Right kidney (tissue), 9 donors: ENCODE measurements at places on chromosomes 7 and 10.

GRCh38 chr10:43044448-43044921 is 32.4 kb upstream of the RET start:
- DNase-seq: no peak

GRCh38 chr10:23479798-23480473 is 41.1 kb downstream of the OTUD1 start:
- DNase-seq: no peak

DNA sequence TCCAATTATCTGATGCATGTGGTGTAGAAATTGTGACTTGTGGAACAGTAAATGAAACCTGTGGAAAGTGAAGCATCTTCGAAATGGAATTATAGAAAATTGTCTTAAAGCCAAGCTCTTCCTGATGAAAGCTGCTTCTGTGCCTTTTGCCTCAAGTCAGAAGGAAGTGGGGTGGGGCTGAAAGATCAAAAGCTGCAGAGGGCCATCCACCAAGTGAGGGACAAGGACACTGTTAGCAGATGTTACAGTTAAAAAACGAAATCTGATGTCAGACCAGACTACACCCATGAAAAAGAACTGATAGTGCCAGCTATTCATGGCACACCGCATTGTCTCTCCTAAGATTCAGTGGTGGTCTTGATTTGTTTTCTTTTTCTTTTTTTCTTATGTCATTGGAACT is 23.8 kb upstream of the WASL start:
- DNase-seq: no peak

- no peak for DNase-seq
Observed at GRCh38 chr10:81216949-81217348, 658.0 kb upstream of the NRG3 start.

DNA sequence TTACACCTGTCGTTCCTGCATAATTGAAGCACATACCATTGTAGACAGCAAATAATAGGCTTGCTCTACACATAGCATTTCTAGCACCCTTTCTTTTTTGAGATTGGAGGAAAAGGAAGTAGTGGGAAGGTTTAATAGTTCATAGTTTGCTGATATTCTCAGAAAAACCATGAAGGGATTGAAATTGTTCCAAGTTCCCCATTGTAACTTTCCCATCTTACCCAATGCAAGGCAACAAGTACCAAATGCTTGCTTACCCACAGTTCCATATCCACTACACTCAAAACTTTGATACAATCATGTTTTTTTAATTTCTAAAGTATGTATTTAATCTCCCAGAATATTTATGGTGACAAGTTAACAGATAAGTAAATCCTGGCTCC is 13.8 kb downstream of the CYP3A5 start:
- DNase-seq: no peak

GRCh38 chr10:33190406-33190805 is 144.1 kb downstream of the NRP1 start:
- DNase-seq: no peak

DNA sequence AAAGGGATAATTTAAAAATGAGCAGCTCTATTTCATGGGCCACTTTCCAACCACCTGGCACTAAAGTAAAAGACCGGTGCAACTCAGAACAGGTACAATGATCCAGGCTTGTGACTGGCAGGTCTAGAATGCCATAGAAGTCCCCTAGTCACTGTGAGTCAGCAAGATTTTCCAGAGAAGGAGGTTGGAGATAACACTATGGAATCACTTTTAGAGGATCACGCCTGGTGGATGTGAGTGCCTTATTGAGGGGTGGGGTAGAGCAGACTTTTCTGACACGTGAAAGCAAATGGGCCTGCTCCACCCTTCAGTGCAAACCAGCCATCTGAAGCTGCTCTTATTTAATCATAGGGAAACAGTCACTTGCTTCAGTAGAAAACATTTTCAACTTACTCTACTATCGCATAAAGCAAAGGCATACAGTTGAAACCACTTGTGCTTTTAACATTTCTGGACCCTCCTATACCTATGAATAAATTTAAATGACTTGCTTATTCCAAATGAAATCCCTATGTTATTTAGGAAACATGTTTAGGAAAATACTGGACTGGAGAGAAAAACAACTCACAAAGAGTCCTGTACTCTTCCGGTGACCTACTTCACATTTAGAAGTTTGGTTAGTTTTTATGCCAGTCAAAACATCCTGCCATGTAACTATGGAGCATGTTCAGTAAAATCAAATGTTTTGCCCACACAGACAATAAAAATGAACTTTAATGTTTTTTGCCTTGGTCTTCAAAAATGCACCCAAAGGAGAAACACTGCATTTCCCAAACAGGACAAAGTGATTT is 21.5 kb upstream of the AKR1C1 start:
- DNase-seq: no peak

- DNase-seq: no peak
Observed at GRCh38 chr7:105261689-105262088, 127.0 kb downstream of the SRPK2 start.

DNA sequence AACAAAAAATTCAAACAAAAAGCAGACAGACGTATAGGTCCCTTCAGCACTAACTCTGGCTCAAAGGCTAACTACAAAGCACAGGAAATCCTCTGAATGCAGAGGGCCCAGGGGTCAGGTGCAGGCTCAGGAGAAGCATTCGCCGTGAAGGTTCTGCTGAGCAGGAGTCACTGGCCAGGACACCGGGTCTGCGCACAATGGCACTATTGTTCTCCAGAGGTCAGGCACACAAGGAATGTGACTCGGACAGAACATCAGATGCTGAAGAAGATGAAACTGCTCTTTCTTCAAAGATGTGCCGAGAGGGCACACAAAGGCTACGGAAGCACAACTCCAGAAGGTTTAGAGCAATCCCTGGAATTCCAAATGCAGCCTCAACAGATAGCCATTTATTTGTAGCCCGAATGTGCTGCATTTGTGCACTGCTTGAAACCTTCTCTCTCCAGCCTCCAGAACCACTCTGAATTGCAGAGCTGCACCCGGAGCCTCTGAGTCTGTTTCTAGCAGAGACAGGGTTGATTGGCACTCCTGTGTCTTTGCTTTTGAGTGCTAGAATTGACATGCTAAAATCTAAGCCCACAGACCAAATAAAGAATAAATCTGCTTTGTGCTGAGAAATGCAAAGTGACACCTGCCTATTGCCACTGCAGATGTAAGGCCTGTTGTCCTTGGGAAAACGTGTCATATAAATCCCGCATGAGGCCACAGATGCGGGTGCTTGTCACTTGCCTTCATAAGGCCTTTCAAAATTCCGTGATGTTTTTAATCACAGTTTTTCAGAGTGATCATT is 85.4 kb upstream of the AFAP1L2 start:
- no peak for DNase-seq

DNA sequence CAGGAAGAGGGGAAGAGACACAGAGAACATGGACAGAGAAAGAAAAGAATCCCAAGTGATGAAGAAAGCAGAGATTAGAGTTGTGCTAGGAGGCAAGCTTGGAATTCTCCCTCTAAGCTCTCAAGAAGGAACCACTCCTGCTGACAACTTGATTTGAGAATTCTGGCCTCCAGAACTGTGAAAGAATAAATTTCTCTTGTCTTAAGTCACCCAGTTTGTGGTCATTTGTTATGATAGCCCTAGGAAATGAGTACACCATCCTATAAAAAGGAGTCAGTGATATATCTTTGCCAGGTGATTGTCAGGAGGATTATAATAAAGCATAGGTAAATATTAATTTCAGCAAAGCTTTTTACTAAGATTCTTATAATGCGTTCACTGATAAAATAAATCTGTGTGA is 82.7 kb upstream of the TFEC start:
- DNase-seq: no peak

- DNase-seq: no peak
Observed at GRCh38 chr7:101094791-101095375, 9.6 kb downstream of the TRIM56 start.
